ENCODE measurements at places on chromosomes 12 and 14. TPM values are rescaled to one million over a fixed set of nuclear protein-coding genes. Genes with fewer than 3 reads are reported as not detected.
A peak's percentile ranks its signal among the peaks of the same experiment; 100 is the strongest.

- H3K4me1 ChIP-seq: no peaks in the 10 kb centered on the region
- no peaks in the 10 kb centered on the region for H3K27me3 ChIP-seq
- no peak overlapping the region for H3K27ac ChIP-seq
- no peaks in the 10 kb centered on the region for H3K36me3 ChIP-seq
- H3K4me3 ChIP-seq: no peak overlapping the region
Measured at GRCh38 chr14:83867566-83868225, 1662.2 kb upstream of the FLRT2 start.

DNA sequence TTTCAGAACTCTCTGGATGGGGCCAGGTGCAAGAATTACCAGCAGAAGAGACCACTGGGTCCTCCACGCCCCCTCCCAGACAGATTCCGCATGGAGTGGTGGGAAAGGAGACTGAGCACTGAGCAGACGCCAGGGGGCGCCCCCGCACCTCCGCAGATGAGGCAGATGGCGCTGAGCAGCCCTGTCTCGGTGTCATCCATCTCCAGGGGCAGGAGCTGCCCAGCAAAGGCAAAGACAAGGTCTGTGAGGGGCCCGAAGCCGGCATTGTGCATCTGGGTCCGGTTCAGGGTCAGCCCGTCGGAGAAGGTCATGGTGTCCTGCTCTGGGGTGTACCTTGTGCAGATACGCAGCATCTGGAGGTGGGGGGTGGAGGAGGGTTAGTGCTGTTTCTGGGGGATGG is 6.3 kb upstream of the ITGB7 start:
- peaks cover 72% of the 10 kb centered on the region for H3K36me3 ChIP-seq
- H3K27ac ChIP-seq: peak overlapping the region; percentile 70
- H3K4me3 ChIP-seq: peak overlapping the region; percentile 49
- peaks cover 77% of the 10 kb centered on the region for H3K4me1 ChIP-seq
- DNase-seq: peak; percentile 95
- H3K27me3 ChIP-seq: no peaks in the 10 kb centered on the region

GRCh38 chr12:46773586-46774321 is 52.0 kb downstream of the SLC38A4 start:
- no peaks in the 10 kb centered on the region for H3K36me3 ChIP-seq
- H3K27me3 ChIP-seq: peaks cover 3% of the 10 kb centered on the region
- no peaks in the 10 kb centered on the region for H3K4me1 ChIP-seq
- no peak for DNase-seq

GRCh38 chr12:105956662-105957457 is 181.9 kb downstream of the NUAK1 start:
- no peaks in the 10 kb centered on the region for H3K4me1 ChIP-seq
- H3K36me3 ChIP-seq: no peaks in the 10 kb centered on the region
- no peak for DNase-seq
- H3K4me3 ChIP-seq: no peak overlapping the region
- H3K27ac ChIP-seq: no peak overlapping the region

DNA sequence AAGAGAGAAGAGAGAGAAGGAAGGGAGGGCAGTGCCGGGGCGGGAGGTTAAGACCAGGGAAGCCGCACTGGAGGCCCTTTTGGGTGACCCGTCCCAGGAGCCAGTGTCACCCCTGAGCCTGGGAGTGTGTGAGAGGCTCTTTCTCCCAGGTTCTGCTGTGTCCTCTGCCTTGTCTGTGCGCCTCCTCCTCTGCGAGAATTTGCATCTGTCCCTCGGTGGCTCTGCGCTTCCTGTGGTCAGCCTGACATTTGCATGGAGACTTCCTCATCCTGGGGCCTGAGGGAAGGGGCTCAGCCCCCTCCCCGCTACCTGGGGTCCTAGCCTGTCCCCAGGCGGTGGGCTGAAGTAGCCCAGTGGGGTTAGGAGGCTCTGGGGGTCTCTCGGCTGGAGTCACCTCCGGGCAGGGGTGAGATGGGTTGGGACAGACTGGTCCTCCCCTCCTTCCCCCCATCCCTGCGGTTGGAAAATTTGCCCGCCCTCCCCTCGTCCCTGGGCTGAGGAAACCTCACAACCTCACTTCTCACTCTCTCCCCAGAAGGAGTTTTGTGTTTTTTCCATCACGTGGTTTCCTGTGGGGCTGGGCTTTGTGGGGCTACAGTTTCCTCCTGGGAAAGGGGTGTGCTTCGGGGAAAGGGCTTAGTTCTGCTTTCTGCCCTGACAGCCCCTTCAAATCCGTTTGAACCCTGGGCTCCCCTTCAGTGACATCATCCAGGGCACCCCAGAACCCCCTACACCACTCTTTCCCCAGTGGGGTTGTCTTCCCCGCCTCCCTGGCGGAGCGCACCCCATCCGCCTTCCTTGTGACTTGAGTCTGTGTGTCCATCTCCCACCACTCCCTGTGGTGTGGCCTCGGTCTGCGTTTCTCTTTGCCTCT is 2.5 kb downstream of the PTPN6 start:
- H3K36me3 ChIP-seq: peaks cover 70% of the 10 kb centered on the region
- DNase-seq: peak; percentile 96
- H3K4me3 ChIP-seq: peak overlapping the region; percentile 96
- H3K27ac ChIP-seq: peak overlapping the region; percentile 96
- H3K4me1 ChIP-seq: peaks cover 71% of the 10 kb centered on the region

DNA sequence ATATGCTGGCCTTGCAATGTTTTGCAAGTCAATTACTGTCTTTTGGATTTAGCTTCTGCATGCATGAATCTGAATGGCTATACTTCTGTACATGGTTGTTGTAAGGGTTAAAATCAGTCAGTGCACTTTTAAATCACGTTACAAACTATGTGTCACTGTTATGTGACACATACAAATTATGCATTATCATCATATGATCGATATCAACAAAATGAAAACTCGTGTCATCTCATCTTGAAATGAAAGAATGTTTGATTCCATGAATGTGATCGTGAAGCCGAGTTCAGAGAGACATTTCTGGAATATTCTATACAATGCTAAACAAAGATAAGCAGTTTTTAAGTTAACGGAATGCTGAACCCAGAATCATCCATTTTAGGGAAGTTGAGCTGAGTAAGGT is 116.5 kb downstream of the HMGA2 start:
- H3K27me3 ChIP-seq: peaks cover 13% of the 10 kb centered on the region
- no peaks in the 10 kb centered on the region for H3K4me1 ChIP-seq
- no peak overlapping the region for H3K27ac ChIP-seq
- H3K36me3 ChIP-seq: no peaks in the 10 kb centered on the region
- DNase-seq: no peak

- H3K4me3 ChIP-seq: no peak overlapping the region
- no peak for DNase-seq
- H3K4me1 ChIP-seq: peaks cover 7% of the 10 kb centered on the region
- H3K27me3 ChIP-seq: no peaks in the 10 kb centered on the region
Measured at GRCh38 chr12:121511916-121512315, 68.9 kb downstream of the KDM2B start.

DNA sequence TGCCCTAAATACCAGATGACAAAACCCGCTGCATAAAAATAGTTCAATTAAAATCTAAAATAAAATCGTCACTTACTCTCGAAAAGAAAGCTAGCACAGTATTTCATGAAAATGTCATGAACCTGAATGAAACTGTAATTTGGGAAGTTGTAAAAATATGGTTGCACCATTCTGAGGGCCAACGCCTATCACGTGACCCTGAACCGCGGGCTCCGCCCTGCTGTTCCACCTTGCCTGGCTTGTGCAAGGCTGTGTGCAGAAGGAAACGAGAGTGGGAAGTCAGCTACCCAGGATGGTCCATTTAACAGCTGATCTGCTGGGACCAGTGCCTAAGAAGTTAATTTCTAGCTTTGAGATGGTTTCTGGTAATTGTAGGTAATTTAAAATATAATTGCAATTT is 91.7 kb upstream of the BMP4 start:
- no peak for DNase-seq
- H3K4me1 ChIP-seq: no peaks in the 10 kb centered on the region
- no peaks in the 10 kb centered on the region for H3K27me3 ChIP-seq
- no peak overlapping the region for H3K27ac ChIP-seq

GRCh38 chr12:79920421-79921238 is 14.3 kb downstream of the PPP1R12A start:
- no peaks in the 10 kb centered on the region for H3K27me3 ChIP-seq
- peaks cover 8% of the 10 kb centered on the region for H3K36me3 ChIP-seq
- peaks cover 24% of the 10 kb centered on the region for H3K4me1 ChIP-seq
- H3K4me3 ChIP-seq: no peak overlapping the region
- DNase-seq: no peak

DNA sequence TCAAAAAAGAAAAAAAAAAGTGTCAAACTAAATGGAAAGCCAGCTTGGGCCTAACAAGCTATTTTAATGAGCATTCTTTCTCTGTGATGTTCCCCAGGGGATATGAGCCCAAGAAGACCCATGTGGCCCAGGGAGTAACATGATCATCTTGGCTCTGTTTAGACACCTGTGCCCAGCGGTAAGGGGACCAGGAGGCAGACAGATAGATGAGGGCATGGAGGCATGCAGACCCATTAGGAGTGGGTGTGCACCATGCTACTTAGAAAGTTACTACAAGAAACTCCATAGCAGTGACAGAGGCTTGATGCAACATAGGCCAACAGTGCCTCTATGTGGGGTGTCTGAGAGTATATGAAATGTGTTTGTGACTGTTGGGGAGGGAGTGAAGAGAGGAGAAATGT is 3.1 kb upstream of the CREBL2 start:
- no peaks in the 10 kb centered on the region for H3K27me3 ChIP-seq
- H3K27ac ChIP-seq: peak overlapping the region; percentile 75
- peaks cover 37% of the 10 kb centered on the region for H3K4me1 ChIP-seq
- no peak overlapping the region for H3K4me3 ChIP-seq
- peaks cover 3% of the 10 kb centered on the region for H3K36me3 ChIP-seq

DNA sequence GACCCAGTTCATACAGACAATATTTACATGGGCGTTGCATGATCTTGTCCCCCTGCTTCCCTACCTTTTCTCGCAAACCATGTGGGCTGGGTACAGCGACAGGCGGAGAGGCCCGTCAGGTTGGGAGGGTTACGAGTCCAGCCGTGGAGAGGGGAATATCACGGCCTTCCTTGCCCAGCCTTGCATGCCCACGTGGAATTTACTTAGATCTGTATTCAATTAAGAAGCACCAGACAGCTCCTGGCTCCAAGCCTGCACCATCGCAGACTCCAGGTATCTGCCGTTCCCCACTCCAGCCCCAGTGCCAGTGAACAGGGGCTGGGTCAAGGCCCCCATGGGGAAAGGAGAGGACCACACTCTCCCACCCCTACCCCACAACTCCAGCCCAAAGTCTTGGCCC is 29.8 kb downstream of the BCL11B start:
- DNase-seq: no peak
- peaks cover 79% of the 10 kb centered on the region for H3K4me1 ChIP-seq
- peaks cover 33% of the 10 kb centered on the region for H3K36me3 ChIP-seq
- peak overlapping the region; percentile 99 for H3K27ac ChIP-seq
- peak overlapping the region; percentile 90 for H3K4me3 ChIP-seq

- no peak overlapping the region for H3K4me3 ChIP-seq
- H3K36me3 ChIP-seq: peaks cover 2% of the 10 kb centered on the region
- H3K4me1 ChIP-seq: peaks cover 1% of the 10 kb centered on the region
- no peak overlapping the region for H3K27ac ChIP-seq
- DNase-seq: peak; percentile 86
- no peaks in the 10 kb centered on the region for H3K27me3 ChIP-seq
Measured at GRCh38 chr12:122031342-122032216, 9.9 kb downstream of the BCL7A start.

- H3K4me1 ChIP-seq: no peaks in the 10 kb centered on the region
- H3K27me3 ChIP-seq: no peaks in the 10 kb centered on the region
- H3K27ac ChIP-seq: no peak overlapping the region
- DNase-seq: no peak
- H3K4me3 ChIP-seq: no peak overlapping the region
Measured at GRCh38 chr12:100927826-100928225, 133.2 kb downstream of the ANO4 start.

- H3K4me3 ChIP-seq: no peak overlapping the region
- no peaks in the 10 kb centered on the region for H3K36me3 ChIP-seq
- H3K4me1 ChIP-seq: no peaks in the 10 kb centered on the region
- no peak for DNase-seq
- no peak overlapping the region for H3K27ac ChIP-seq
Measured at GRCh38 chr12:24379861-24380521, 430.5 kb upstream of the SOX5 start.

DNA sequence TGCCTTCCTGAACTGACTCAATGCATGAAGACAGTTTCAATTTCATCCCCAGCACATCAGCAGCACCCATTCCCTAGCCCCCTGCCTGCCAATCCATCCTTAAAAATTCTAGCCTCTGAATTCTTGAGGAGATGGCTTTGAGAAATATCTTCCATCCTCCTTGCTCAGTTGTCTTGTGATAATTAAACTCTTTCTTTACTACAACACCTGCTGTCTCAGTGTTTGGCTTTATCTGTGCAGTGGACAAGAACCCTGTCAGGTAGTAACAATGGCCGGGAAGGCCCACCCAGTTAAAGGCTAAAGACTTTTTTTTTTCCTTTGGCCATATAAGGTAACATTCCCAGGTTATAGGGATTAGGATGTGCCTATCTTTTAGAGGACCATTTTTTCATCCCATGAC is 114.4 kb upstream of the NAP1L1 start:
- peaks cover 4% of the 10 kb centered on the region for H3K4me1 ChIP-seq
- DNase-seq: no peak
- H3K4me3 ChIP-seq: no peak overlapping the region
- H3K27me3 ChIP-seq: peaks cover 10% of the 10 kb centered on the region
- no peak overlapping the region for H3K27ac ChIP-seq

DNA sequence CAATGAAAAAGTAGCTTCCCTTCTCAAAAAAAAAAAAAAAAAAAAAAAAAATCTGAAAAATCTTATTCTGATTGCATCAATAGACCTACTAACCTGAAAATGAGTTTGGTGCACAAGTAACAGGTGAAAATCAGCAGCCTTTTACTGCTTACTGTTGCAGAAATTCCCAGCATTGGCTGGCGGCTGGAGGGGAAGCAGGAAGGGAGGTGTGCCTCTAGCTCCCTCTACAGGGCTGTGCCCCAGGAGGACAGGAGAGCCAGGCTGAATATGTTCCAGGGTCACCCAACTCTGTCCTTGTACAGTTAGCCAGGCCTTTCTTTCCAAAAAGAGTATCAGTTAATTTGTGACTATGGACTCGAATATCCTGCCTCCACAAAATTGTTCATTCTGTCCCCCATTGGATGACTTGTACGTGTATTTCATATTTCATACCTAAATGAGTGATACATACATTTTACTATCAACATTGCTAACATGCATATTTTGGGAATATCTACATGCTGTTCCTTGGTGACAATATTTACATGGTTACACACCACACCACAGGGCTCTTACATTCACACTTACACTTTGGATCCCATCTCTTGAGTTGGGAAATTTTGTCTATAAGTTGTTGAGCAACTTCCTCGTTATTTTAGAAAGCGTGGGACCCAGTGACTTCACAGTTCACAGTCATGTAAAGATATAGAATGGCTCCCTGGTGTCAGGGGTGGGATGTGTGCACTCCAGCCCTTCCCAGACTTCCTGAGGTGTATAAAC is 124.8 kb downstream of the SAMD4A start:
- no peak overlapping the region for H3K27ac ChIP-seq
- DNase-seq: peak; percentile 82
- H3K27me3 ChIP-seq: peaks cover 33% of the 10 kb centered on the region
- no peak overlapping the region for H3K4me3 ChIP-seq

DYNLL1 gene
- 351 TPM for total RNA-seq

SERPINA12 gene
- total RNA-seq: not detected

PRKD1 gene
- total RNA-seq: not detected

BMP4 gene
- not detected for total RNA-seq

ASCL1 gene
- not detected for total RNA-seq

ATP2A2 gene
- total RNA-seq: 222 TPM

PDE3A gene
- total RNA-seq: not detected

SCNN1A gene
- total RNA-seq: not detected
